Lung (tissue), 17 donors: ENCODE measurements at places on chromosomes 6 and 20.

GRCh38 chr6:111410371-111410770 is 72.6 kb downstream of the REV3L start:
- DNase-seq: no peak
- peaks cover 4% of the 10 kb centered on the region for H3K36me3 ChIP-seq
- H3K27ac ChIP-seq: no peak overlapping the region

GRCh38 chr6:105972440-105972839 is 113.7 kb upstream of the PRDM1 start:
- DNase-seq: no peak
- H3K27me3 ChIP-seq: peaks cover 9% of the 10 kb centered on the region
- no peak overlapping the region for H3K27ac ChIP-seq
- no peaks in the 10 kb centered on the region for H3K4me1 ChIP-seq
- H3K4me3 ChIP-seq: no peak overlapping the region
- H3K36me3 ChIP-seq: no peaks in the 10 kb centered on the region

- H3K4me1 ChIP-seq: no peaks in the 10 kb centered on the region
- peaks cover 37% of the 10 kb centered on the region for H3K27me3 ChIP-seq
- no peak for DNase-seq
- no peaks in the 10 kb centered on the region for H3K36me3 ChIP-seq
- no peak overlapping the region for H3K4me3 ChIP-seq
Observed at GRCh38 chr20:46332373-46333160, 24.3 kb upstream of the CDH22 start.

- H3K27me3 ChIP-seq: no peaks in the 10 kb centered on the region
- peak; percentile 37 for DNase-seq
- no peak overlapping the region for H3K4me3 ChIP-seq
- H3K36me3 ChIP-seq: no peaks in the 10 kb centered on the region
- peaks cover 5% of the 10 kb centered on the region for H3K4me1 ChIP-seq
- H3K27ac ChIP-seq: no peak overlapping the region
Observed at GRCh38 chr6:2818593-2818992, 23.1 kb downstream of the SERPINB1 start.

GRCh38 chr20:58709703-58710039 is 17.1 kb downstream of the NPEPL1 start:
- no peaks in the 10 kb centered on the region for H3K4me1 ChIP-seq
- H3K36me3 ChIP-seq: peaks cover 17% of the 10 kb centered on the region
- DNase-seq: no peak
- H3K27me3 ChIP-seq: no peaks in the 10 kb centered on the region
- no peak overlapping the region for H3K27ac ChIP-seq

- H3K36me3 ChIP-seq: no peaks in the 10 kb centered on the region
- H3K4me3 ChIP-seq: no peak overlapping the region
- peaks cover 9% of the 10 kb centered on the region for H3K4me1 ChIP-seq
- DNase-seq: no peak
Observed at GRCh38 chr6:124057461-124057860, 253.8 kb downstream of the NKAIN2 start.

GRCh38 chr6:113352831-113353230 is 504.3 kb upstream of the MARCKS start:
- H3K4me1 ChIP-seq: peaks cover 17% of the 10 kb centered on the region
- no peaks in the 10 kb centered on the region for H3K27me3 ChIP-seq
- no peak overlapping the region for H3K27ac ChIP-seq
- H3K36me3 ChIP-seq: no peaks in the 10 kb centered on the region

DNA sequence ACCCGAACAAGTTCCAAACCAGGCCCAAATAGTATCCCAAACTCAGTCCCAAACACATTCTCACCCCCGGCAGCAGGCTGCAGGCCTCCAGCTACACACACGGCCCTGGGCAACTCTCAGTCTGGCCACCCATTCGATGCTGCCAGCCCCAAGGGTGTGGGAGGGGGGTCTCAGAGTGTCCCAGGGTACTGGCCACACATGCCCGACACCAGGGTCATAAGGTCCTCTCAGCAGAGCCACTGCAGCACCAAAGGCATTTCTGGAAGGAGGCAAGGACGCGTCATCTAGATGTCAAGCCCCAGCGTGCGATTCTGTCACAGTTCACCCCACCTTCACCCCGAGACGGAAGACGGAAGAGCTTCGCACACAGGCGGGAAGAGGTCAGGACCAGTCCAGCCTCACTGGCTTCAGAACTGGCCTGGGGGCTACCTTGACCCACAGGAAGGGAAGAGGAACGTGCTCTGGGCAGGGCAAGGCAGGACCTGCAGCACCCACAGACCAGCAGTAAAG is 9.5 kb downstream of the MYL9 start:
- DNase-seq: no peak
- peak overlapping the region; percentile 11 for H3K27ac ChIP-seq
- H3K27me3 ChIP-seq: no peaks in the 10 kb centered on the region
- H3K36me3 ChIP-seq: peaks cover 7% of the 10 kb centered on the region
- H3K4me3 ChIP-seq: no peak overlapping the region

DNA sequence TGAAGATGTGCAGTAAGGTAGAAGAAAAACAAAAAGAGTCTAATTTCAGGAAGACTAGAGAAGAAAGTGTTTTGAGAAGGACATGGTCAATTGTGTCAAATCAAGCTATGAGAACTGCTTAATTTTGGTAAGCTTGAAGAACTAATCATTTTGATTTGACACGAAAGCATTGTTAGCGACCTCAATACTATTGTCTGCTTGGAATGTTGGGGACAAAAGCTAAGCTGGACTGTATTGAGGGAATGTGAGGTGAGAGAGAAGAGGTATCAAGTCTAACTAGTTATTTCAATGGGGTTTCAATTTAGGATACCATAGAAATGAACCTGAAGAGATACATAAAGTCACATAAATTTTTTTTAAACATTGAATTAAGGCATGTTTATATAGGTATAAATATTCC is 309.8 kb downstream of the GRIK2 start:
- no peak overlapping the region for H3K4me3 ChIP-seq
- H3K27ac ChIP-seq: no peak overlapping the region
- H3K27me3 ChIP-seq: no peaks in the 10 kb centered on the region
- no peaks in the 10 kb centered on the region for H3K36me3 ChIP-seq

DNA sequence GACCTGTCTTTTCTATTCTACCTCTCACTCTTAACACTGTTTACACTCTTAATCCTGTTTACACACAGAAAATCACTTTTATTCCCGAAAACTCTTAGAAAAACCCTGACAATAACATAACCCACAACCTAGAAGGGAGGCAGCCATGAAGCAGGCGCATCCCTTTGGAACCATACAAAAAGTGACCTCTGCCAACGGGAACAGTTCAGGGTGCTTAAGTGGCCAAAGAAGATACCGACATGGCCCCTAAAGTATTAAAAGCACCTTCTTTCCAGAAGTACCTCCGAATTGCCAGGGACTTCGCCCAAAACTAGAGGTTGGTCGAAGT is 490 bp downstream of the MMUT start:
- peaks cover 1% of the 10 kb centered on the region for H3K4me1 ChIP-seq
- peaks cover 3% of the 10 kb centered on the region for H3K36me3 ChIP-seq
- H3K27ac ChIP-seq: peak overlapping the region; percentile 98

DNA sequence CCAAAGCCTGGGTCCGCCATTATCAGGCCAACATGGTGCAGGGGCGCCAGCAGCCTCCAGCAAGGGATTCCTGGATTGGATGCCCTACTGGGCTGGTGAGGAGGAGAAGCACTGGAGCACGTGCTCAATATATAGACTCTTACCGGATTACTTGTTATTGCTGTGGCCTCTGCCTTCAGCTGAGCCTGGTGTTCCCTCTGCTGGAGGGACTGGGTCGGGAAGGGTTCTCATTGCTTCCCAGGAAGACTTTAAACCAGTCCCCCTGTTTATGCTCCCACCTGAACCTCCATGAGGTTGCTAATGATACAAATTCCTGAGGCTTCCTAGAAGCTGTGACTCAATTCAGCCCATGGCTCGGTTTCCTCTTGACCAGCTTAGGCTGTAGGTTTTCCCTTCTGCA is 186.7 kb upstream of the ARID1B start:
- H3K27ac ChIP-seq: no peak overlapping the region
- DNase-seq: no peak
- no peaks in the 10 kb centered on the region for H3K27me3 ChIP-seq
- no peak overlapping the region for H3K4me3 ChIP-seq
- no peaks in the 10 kb centered on the region for H3K36me3 ChIP-seq

DNA sequence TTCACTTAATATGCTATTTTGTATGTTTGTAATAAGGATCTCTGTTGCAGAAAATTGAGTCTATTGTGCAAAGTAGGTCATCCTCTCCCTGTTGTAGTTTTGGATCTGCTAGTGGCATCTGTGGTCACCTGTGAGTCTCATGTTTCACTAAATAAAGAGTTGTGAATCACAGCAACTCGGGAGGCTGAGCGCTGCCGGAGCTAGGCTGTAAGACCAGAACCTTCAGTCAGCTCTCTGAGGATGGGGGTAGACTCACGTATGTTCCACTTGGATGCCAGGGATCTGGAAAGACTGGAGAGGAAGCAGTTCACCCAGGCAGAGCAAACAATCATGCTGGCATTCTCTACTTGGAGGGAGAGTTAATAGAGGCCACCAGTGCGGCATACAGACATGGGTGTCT is 187.3 kb upstream of the FOXA2 start:
- H3K4me1 ChIP-seq: no peaks in the 10 kb centered on the region
- DNase-seq: no peak
- no peaks in the 10 kb centered on the region for H3K36me3 ChIP-seq

DNA sequence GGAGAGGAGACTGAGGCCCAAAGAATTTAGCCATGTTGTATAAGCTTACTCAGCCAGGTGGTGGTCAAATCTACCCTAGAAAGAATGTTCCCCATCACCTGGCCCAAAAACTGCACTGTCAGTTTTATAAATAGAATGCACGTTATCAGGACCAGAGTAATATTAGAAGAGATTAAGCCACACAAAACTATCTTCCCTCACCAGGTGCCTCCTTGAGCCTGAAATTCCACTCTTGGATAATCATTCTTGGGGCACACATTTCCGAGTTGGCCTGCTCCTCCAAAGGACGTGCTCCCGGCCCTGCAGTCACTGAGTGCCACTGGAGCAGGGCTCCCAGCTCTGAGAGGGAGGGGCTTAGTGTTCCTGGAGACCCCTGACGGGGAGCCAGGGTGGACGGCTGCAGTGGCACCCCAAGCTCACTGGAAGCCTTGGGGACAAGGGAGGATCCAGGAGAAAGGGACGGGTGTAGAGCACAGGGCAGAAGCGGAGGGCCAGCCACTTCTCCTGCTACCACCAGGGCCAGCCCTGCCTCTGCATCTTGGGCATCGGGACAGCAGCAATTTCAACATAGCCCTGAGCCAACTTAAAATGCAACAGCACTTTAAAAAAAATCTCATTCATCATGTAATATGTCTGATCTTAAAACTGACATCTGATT is 160.8 kb upstream of the QKI start:
- H3K4me3 ChIP-seq: no peak overlapping the region
- no peaks in the 10 kb centered on the region for H3K27me3 ChIP-seq
- DNase-seq: no peak
- H3K4me1 ChIP-seq: no peaks in the 10 kb centered on the region

DNA sequence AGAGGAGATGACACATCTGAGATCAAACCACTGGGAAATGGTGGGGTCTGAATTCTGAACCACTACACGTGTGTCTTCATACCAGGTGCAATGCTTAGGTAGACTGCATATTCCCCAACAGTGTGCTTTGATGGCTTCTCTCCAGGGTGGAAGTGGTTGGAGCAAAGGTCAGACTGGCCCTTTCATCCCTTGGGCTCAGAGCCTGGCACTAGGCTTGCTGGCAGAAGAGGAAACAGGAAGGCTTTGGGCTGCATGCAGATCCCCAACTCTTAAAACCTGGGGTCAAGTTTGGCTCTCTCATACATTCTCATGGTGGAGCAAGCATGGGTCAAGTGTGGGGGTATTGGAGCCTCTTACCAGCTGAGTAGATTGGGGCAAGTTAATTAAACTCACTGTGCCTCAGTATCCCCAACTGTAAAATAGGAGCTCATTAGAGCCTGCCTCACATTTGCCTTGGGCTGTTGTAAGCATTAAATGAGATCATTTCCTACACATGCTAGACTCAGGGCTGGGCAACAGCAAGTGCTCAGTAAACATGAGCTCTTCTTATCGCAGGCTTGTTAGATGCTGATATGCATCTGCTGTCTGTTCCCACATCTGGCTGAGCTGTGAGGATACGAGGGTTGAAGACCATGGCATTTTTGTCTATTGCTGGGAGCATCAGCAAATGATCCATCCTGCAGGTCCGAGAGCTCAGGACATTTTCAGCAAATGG is 51.6 kb upstream of the FAM83D start:
- H3K27ac ChIP-seq: peak overlapping the region; percentile 57
- no peaks in the 10 kb centered on the region for H3K27me3 ChIP-seq
- H3K36me3 ChIP-seq: no peaks in the 10 kb centered on the region
- DNase-seq: no peak

- no peaks in the 10 kb centered on the region for H3K4me1 ChIP-seq
- no peaks in the 10 kb centered on the region for H3K27me3 ChIP-seq
- no peak for DNase-seq
- H3K36me3 ChIP-seq: no peaks in the 10 kb centered on the region
Observed at GRCh38 chr6:69571234-69571633, 225.6 kb downstream of the LMBRD1 start.

- H3K4me3 ChIP-seq: no peak overlapping the region
- no peaks in the 10 kb centered on the region for H3K36me3 ChIP-seq
- DNase-seq: no peak
- no peak overlapping the region for H3K27ac ChIP-seq
- H3K27me3 ChIP-seq: no peaks in the 10 kb centered on the region
Observed at GRCh38 chr6:122770835-122771601, 8.5 kb upstream of the FABP7 start.

DNA sequence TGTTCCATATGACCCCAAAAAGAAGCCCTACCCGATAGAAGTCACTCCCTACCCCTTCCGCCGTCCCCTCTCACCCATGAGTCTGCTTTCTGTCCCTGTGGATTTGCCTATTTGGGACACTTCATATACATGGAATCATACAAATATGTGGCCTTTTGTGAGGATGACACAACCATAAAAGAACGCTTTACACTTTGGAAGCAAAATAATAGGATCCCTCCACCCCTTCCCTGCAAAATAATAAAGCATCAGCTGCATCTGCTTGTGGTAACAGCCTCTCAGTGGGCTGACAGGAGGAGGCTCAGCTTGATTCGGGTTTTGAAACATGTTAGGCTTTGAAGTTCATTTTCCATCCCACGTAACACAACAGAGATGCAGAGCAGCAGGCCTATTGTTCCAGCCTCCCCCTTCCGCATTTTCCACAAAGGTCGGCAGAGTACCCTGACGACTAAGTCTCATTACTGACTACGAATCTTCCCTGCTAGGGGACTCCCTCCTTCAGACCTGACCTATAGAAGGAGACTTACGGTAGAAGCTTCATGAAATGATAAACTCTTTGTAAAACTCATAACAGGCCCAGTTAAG is 99.1 kb downstream of the ALDH8A1 start:
- H3K36me3 ChIP-seq: no peaks in the 10 kb centered on the region
- DNase-seq: no peak
- peaks cover 2% of the 10 kb centered on the region for H3K4me1 ChIP-seq
- no peaks in the 10 kb centered on the region for H3K27me3 ChIP-seq
- H3K4me3 ChIP-seq: no peak overlapping the region
- H3K27ac ChIP-seq: no peak overlapping the region

DNA sequence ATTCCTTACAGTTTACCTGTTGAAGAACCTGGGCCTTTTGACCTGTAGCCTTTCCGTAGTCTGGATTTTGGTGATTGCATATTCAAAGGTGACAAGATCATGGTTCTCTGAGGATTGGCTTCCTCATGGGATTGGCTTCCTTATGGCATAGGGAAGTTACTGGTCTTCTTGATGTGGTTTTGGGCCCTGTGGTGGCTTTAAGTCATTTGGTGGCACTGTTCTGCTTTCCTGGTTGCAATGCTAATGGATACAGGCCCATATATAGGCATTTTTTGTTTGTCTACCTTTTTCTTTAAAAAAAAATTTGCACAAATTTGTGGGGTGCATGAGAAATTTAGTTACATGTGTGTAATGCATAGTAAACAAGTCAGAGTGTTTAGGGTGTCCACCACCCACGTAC is 185.7 kb downstream of the CDKAL1 start:
- no peaks in the 10 kb centered on the region for H3K27me3 ChIP-seq
- no peaks in the 10 kb centered on the region for H3K36me3 ChIP-seq
- no peak for DNase-seq
- peaks cover 7% of the 10 kb centered on the region for H3K4me1 ChIP-seq
- no peak overlapping the region for H3K4me3 ChIP-seq
